ENCODE measurements at places on chromosomes 16 and 17. TPM values are rescaled to one million over a fixed set of nuclear protein-coding genes. Genes with fewer than 3 reads are reported as not detected.

The PLD6 gene
- total RNA-seq = 4.1 TPM

DNA sequence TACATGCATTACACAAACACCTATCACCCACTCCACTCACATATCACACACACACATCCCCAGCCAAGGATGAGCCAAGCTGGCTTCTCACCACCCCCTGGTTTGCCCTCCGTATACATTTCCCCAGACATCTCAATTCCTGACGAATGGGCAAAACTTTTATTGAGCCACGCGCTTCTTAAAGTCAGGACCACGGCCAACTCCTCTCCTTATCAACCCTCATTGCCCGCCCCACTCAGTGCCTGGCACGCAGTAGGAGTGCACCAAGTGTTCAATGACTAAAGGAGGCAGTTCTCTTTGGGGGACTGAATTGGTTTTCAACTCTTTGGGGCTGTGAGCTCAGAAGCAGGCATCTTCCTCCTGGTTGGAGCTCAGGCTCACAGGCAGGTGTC, 22.5 kb upstream of the C16orf78 start:
- DNase-seq = no peak
- no peak overlapping the region for H3K27ac ChIP-seq
- H3K36me3 ChIP-seq = no peaks in the 10 kb centered on the region
- no peaks in the 10 kb centered on the region for H3K27me3 ChIP-seq

The CDH13 gene
- total RNA-seq = 66.7 TPM

The TNFRSF17 gene
- 0.73 TPM for total RNA-seq

DNA sequence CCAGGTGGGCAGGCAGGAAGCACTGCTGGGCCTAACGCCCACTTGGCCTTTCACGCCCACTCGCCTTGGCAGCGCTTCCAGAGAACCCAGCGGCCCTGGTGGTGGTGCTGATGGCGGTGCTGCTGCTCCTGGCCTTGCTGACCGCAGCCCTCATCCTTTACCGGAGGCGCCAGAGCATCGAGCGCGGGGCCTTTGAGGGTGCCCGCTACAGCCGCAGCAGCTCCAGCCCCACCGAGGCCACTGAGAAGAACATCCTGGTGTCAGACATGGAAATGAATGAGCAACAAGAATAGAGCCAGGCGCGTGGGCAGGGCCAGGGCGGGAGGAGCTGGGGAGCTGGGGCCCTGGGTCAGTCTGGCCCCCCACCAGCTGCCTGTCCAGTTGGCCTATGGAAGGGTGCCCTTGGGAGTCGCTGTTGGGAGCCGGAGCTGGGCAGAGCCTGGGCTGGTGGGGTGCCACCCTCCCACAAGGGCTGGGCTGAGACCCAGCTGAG, 64.7 kb downstream of the MRC2 start:
- no peaks in the 10 kb centered on the region for H3K36me3 ChIP-seq
- no peak overlapping the region for H3K4me3 ChIP-seq
- H3K27me3 ChIP-seq = no peaks in the 10 kb centered on the region
- no peak for DNase-seq
- no peaks in the 10 kb centered on the region for H3K4me1 ChIP-seq

The BAIAP3 gene
- 1.8 TPM for total RNA-seq

- no peaks in the 10 kb centered on the region for H3K36me3 ChIP-seq
- H3K27ac ChIP-seq = no peak overlapping the region
- H3K4me3 ChIP-seq = no peak overlapping the region
- peaks cover 5% of the 10 kb centered on the region for H3K27me3 ChIP-seq
- H3K4me1 ChIP-seq = no peaks in the 10 kb centered on the region
Measured at GRCh38 chr17:49887744-49888360, 40.0 kb upstream of the TAC4 start.

The FBXL16 gene
- 0.21 TPM for total RNA-seq
